ENCODE measurements at places on chromosomes 13 and 19. TPM values are rescaled to one million over a fixed set of nuclear protein-coding genes. Genes with fewer than 3 reads are reported as not detected.

Gene ZNF665
- 2.1 TPM for total RNA-seq

Gene RASIP1
- total RNA-seq, result 0.56 TPM

Gene SLC15A1
- total RNA-seq, result not detected

Gene GRK1
- total RNA-seq, result not detected

Gene RINL
- total RNA-seq, result 19.5 TPM

Gene PABPC3
- total RNA-seq, result 0.66 TPM

Gene ZNF616
- 1.5 TPM for total RNA-seq

Gene CCDC70
- not detected for total RNA-seq

Gene ANO8
- 15.3 TPM for total RNA-seq

Gene ZNF99
- total RNA-seq, result not detected

Gene LRG1
- not detected for total RNA-seq

Gene GPR42
- not detected for total RNA-seq

Gene TUBB4A
- total RNA-seq, result 0.88 TPM
